SHP77 (cell line): ENCODE measurements at places on chromosomes 12 and 14.

GRCh38 chr14:75126121-75126544, 715 bp downstream of the NEK9 start:
- DNase-seq: no peak

- no peak for DNase-seq
Observed at GRCh38 chr12:68327896-68328295, 4.3 kb downstream of the MDM1 start.

- no peak for DNase-seq
Observed at GRCh38 chr14:33210311-33210710, 271.6 kb downstream of the NPAS3 start.

DNA sequence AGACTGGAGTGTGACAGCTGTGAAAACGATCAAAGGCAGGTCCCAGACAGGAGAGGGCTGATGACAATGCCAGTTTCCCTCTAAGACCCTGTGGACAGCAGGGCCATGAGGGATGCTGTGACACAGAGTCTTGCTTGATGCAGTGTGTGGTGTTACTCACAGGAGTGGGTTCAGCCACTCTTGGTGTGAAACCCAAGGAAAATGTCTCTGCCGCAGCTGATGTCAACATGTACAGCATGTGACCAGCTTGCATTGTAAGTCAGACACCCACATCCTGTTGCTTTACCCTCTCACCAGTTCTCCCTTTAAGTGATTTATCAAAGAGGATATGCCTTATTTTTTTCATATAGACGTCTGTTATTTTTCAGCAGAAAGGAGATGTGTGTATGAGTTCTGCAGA, 268.6 kb downstream of the BTG1 start:
- peak; percentile 36 for DNase-seq

- DNase-seq: peak; percentile 46
Observed at GRCh38 chr12:49188201-49188915, 522 bp downstream of the TUBA1A start.

DNA sequence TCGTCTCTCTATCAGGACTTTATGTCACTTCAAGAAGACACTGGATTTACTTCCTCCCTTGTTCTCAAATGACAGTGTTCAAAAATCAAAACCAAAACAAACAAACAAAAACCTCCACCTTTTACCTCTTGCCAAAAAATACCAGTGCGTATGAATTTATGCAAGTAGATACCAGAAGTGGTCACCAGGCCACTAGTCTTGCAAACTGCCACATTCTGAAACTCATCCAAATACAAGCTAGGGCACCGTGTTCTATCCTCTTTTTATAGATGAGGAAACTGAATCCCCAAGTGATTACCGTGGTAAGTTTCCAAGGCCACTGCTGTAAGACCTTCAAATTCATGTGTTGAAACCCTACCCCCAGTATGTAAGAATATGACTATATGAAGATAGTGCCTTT, 343.9 kb upstream of the KITLG start:
- no peak for DNase-seq

DNA sequence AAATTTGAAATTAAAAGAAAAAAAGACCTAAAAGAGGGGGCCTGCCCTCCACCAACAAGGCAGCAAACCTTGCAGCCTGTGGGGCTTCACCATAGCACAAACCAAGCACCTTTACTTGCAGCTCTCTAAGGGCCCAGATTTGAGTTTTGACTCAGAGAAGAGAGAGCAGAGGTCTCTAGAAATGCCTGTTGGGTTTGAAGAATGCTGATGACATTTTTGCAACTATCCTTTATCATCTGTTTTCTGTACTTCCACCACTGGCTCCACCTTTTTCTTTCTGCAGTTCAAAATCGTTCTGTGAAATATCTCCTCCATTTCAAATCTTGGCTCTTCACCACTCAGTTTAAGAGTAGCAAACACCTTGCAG, 83.8 kb upstream of the HMGA2 start:
- DNase-seq: no peak

DNA sequence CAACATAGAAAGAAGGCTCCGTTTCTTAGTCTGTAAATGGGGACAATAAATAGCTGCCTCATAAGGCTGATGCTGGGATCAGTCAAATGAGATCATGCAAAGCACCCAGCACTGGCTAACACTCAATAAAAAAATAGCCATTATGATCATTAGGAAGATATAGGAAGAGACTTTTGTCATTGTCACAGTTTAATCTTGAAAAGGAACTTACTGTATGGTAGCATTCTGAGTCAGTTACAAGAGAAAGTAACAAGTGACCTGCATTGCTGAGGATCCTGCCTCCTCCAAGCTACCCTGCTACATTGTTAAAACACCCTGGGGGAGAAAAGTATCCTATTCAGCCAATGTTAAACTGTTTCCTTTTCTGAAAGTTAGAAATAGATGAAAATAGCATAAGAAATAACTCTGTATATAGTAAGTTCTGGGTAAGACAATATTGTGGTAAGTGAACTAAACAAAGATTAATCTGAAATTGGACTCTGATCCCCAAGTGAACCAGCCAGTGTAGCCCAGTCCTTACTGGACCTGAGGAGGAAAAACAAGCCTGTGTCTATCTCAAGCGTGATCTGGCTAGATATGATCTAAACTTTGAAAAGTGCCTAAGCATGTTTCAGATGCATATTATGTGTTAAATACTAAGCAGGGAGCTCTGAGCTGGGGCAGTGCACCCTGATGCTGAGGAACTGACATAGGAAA, 3.6 kb upstream of the NUDT4 start:
- DNase-seq: no peak

DNA sequence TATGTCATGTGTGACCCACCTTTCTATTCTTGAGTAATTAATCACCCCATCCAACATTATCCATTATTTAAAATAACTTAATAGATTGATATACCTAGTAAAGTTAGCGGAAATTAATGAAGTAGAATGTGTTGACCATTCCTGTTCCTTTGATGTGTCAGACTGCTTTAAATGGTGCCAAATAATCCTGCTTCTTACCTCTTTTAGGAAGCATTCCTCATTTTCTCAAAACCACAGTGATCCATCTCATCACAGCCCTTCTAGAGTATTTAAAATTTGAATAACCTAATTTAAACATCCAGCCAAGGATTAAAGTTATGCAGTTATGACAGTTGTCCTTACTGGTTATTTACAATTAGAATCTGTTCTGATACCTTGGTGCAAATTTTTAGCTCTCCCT, 6.9 kb downstream of the MGAT4C start:
- no peak for DNase-seq

DNA sequence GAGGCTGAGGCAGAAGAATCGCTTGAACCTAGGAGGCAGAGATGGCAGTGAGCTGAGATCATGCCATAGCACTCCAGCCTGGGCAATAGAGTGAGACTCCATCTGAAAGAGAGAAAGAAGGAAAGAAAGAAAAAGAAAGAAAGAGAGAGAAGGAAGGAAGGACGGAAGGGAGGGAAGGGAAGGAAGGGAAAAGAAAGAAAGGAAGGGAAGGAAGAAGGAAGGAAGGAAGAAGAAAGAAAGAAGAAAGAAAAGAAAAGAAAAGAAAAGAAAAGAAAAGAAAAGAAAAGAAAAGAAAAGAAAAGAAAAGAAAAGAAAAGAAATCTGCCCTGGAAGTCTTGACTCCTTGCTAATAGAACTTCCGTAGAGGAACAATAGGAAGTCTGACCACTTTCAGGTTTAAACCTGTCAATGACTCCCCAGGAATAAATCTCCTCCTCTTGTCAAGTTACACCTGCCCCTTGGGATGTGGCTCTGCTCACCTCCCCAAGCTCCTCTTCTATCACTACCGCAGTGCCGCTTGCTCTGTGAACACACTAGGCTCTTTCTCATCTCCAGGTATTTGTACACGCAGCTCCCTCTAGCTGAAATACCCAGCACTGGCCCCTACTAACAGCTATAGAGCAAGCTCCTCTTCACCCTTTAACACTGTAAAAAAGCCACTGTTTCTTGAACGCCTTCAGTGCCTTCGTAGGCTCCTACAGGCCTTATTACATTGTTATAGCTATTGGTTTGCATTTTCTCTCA, 773.1 kb upstream of the TBX3 start:
- DNase-seq: peak; percentile 87

- DNase-seq: no peak
Observed at GRCh38 chr12:2739832-2740641, 54.7 kb upstream of the FKBP4 start.

- no peak for DNase-seq
Observed at GRCh38 chr14:34538871-34539406, 562 bp downstream of the EAPP start.

DNA sequence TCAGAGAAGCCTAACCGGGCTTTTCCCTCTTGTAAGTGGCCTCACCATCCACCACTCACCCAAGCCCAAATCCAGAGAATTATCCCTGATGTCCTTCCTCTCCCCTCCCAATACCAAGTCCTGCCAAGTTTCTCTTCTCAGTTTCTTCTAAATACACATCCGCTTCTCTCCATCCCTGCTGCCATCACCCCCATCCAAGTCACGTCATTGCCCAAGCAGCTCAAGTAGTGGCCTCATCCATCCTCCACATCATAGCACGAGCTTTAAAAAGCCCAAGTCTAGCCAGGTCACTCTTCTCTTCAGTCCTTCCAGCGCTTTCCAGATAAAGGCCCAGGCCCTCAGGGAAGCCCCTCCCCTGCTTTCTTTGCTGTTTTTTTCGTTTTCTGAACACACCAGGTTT, 25.4 kb downstream of the IL31 start:
- DNase-seq: no peak

- DNase-seq: no peak
Observed at GRCh38 chr12:11769723-11770514, 120.4 kb downstream of the ETV6 start.

- DNase-seq: no peak
Observed at GRCh38 chr14:46444666-46445065, 206.9 kb downstream of the RPL10L start.

DNA sequence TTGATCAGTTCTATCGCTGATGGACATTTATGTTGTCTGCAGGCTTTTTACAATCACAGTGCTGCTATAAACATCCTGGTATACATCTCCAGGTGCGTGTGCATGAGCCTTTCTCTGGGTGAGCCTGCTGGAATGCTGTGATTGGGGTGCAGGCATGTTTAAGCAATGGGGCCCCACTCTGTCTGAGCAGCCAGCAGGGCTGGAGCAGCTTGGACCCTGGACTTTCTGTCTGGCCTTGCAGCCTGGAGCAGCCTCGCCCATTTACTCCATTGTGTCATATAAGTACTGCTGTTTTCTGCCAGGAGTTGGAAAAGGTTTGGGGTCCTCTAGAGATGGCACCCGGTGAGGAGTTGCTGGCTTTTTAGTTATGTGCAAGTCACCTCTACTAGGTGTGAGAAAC, 199.0 kb downstream of the KIF26A start:
- DNase-seq: no peak

GRCh38 chr12:84842406-84843013, 70.1 kb downstream of the SLC6A15 start:
- DNase-seq: peak; percentile 8

DNA sequence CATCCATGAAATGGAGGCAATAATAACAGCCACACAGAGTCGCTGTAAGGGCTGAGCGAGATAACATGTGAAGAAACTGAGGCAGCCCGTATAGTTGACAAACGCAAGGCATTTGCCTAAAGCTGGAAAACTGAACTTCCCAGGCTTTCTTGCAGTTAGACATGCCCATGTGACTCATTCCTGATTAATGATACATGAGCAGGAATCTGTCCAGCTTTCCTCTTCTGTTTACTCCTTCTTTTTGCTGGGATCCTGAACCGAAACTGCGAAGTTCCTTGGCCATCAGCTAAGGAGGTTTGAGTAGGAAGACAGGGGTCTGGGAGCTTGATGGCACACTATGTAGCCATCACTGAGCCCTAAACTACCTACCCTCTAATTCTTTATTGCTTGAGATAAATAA, 52.2 kb downstream of the ST8SIA1 start:
- DNase-seq: no peak

DNA sequence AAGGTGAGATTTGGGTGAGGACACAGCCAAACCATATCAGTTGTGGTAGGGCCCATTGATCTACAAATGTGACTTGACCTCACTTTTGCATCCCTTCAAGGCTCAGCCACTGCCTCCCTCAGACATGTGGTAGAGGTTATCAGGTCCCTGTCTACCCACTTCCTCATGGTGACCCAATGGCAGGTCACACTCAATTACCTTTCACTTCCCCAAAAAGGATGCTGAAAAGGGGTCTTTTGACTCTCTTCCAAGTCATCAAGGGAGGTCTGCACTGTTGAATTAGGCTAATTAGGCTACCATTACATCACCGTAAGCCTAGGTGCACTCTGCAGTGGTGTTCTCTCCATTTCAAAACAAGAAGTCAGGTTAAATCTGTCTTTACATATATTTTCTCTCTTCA, 22.6 kb upstream of the DRAM1 start:
- DNase-seq: no peak

DNA sequence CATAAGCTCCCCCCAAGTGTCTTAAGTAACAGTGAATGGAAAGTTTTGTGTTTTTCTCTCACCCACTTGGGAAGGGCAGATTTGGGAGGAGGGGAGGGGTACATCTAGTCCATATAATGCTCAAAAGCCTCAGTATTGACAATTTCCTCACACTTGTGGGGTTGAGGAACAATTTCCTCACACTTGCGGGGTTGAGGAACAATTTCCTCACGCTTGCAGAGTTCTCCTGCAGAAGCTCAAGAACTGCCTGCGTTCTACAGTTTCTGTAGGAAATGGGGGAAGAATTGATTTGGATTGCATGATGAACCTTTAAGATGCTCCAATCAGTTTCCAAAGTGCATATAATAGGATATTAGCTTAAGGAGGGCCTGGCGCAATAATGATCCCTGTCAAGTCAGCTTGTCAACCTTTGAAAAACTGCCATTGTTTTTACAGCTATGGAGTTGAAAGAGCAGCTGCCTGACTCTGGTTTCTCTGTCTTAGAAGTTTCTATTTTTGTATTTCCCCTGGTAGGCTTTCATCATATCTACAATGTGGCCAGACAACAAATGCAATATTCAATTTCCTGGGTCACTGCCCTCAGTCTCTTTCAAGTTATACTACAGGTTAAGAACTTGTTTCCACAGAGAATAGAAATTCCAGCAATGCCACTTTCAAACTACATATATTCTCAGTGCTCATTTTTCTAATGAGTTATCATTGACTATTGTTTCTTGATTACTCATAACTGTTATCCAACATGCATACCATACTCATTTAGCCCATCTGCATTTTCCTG, 66.5 kb downstream of the PLEKHG7 start:
- no peak for DNase-seq

- peak; percentile 91 for DNase-seq
Observed at GRCh38 chr14:91377700-91378652, 39.6 kb downstream of the CCDC88C start.

DNA sequence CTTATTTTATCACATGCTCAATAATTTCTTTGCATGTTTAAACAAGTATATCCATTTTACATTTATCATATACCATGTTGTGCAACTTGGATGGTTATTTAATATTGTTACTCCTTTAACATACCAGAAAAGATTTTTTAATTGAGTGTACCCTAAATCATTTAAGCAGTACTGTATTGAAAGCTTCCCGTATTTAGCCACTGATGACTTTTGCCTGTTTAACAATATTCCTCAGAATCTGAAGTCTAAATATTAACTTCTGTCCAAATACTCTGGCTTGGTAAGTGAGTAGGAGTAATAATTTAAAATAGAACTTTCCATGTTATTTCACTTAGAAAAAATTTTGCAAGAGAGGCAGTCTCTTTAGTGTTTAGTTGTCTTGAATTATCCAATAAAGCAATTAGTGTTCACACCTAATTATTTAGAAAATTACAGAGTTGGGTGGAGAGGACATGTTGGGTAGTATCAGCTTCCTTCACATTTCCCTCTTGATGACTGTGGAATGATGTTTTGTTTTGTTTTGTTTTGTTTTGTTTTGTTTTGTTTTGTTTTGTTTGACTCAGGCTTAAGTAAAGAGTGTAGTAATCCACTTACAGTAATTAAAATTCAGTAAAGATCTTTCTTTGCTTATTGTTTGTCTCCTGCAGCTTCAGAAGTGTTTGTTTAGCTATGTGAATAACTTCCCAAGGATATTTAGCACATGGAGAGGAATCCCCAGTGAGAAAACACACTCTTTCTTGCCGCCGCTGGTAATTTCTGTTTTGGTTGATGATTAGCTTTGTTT, 59.5 kb downstream of the DAAM1 start:
- no peak for DNase-seq
